ENCODE measurements at places on chromosomes 4 and X. TPM values are rescaled to one million over a fixed set of nuclear protein-coding genes. Genes with fewer than 3 reads are reported as not detected.

DNA sequence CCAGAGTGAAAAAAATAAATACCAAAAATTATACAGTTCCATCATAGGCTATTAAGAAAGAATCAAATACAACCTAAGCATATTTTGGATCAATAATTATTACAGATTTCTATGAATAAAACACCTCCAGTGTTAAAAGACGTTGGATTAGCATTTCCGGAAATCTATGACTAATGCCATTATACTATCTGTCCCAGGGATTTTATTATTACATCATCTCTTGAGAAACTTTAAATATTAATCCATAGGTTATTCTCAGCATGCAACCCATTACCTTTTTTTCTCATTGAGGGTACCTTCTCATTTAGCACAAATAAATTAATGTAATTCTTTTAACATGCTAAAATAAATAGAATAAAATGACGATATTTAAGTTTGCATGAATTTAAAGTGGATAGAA, 44.6 kb downstream of the CXorf58 start:
- DNase-seq, result no peak

DNA sequence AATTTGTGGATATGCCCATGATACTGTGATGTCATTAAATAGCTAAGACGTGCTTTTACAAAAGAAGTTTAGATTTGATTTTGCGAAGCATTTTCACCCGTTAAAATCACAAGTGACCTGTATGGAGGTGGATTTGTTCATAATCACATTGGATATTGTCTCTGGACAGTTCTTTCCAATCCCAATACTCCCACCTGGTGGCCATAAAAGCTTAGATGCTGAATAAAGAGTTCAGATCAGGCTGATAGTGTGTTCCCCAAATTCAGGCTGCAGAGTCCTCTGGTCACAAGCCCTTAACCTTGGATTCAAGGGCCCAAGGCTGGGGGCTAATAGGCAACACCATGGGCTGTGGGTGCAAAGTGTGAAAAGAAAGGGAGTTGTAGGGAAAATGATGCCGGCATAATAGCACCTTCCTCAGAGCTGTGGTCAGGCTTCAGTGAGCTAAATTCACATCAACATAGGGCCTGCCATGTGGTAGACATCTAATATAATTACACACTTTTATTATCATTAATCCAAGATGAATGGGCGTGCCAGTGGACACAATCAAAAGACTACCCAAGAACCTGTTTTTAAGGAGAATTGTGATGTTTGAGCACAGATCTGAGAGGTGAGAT, 28.1 kb downstream of the SMIM43 start:
- no peak for DNase-seq

GRCh38 chr4:52263607-52264006, 212.5 kb downstream of the SPATA18 start:
- DNase-seq, result no peak

DNA sequence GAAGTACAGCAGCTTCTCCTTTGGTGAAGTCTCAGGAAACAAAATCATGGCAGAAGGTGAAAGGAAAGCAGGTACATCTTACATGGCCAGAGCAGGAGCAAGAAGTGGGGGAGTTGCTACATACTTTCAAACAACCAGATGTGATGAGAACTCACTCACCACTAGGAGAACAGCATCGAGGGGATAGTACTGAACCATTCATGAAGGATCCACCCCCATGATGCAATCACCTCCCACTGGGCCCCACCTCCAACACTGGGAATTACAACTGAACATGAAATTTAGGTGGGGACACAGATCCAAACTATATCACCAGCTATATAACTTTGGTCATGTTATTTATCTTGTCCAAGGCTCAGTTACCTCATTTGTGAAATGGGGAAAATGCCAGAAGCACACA, 159.4 kb downstream of the OPHN1 start:
- no peak for DNase-seq

DNA sequence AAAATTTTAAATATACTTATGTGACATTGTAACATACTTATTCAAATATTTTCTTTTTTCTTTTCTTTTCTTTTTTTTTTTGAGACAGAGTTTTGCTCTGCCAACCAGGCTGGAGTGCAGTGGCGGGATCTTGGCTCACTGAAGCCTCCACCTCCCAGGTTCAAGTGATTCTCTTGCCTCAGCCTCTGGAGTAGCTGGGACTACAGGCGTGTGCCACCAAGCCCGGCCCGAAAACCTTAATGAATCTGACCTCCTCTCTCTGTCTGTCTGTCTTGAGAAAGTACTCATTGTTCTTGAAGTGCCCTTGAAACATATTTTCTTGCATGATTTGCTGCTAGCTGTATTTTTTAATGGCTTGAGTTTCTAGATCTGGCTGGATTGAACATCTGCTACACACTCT, 136.8 kb downstream of the ANAPC4 start:
- DNase-seq, result no peak

DNA sequence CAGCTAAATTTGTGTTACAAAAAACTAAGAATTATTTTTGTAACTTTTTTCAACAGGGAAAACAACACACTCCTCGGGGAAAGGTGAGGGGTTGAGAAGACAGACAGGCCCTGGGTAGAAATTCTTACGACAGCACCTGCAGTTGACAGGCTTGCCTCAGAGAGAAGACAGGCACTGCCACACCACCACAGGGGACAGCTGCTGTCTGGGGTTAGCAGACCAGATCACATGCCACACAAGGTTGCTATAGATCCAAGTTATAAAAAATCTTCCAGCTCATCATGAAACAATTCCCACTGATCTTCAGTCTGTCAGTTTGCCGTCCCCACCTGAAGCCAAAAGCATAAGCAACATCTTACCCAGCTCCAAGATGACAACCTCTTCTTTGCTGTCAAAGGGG, 143.2 kb upstream of the ZCCHC13 start:
- DNase-seq, result no peak

DNA sequence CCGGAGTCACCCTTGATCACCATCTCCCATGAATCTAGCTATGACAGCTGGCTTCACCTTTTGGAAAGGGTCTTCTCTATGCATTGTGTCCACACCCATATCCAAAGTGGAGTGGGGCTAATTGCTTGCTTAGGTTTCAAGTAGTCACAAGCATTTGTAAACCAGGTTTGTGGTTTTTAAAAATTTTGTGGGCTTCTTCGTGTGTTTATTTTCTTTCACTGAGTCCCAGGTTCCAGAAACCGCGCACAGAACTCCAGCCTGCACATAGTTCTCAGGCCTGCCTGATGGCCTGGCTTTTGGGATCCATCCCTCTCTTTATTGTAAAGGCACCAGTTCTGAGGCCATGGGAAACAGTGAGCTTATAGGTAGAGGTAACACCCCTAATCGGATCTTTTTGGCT, 70.2 kb upstream of the TLR3 start:
- DNase-seq, result no peak

- no peak for DNase-seq
Observed at GRCh38 chr4:141643557-141643956, 7.2 kb downstream of the IL15 start.

DNA sequence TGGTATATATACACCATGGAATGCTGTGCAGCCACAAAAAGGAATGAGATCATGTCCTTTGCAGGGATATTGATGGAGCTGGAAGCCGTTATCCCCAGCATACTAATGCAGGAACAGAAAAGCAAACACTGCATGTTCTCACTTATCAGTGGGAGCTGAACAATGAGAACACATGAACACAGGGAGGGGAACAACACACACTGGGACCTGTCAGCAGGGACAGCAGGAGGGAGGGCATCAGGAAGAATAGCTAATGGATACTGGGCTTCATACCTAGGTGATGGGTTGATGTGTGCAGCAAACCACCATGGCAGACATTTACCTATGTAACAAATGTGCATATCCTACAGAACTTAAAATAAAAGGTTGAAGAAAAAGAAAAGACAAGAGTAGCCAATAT, 81.1 kb upstream of the ADAD1 start:
- no peak for DNase-seq

- no peak for DNase-seq
Observed at GRCh38 chr4:56681853-56682525, 893 bp upstream of the HOPX start.

- no peak for DNase-seq
Observed at GRCh38 chrX:17499512-17499911, 124.5 kb downstream of the NHS start.

- no peak for DNase-seq
Observed at GRCh38 chr4:74536557-74536956, 91.6 kb downstream of the AREG start.

Gene RBM47
- 124 TPM for total RNA-seq

Gene GATA1
- total RNA-seq, result not detected

Gene PPEF2
- total RNA-seq, result not detected

Gene PABPC5
- 1.5 TPM for total RNA-seq

Gene AFM
- not detected for total RNA-seq
